ENCODE measurements at places on chromosomes 4 and X. TPM values are rescaled to one million over a fixed set of nuclear protein-coding genes. Genes with fewer than 3 reads are reported as not detected.

Gene TMEM31
- 1.5 TPM for polyA plus RNA-seq

Gene COL25A1
- 11.6 TPM for polyA plus RNA-seq

Gene TMSB15A
- polyA plus RNA-seq, result 72.1 TPM

Gene SPOCK3
- 15.6 TPM for polyA plus RNA-seq

DNA sequence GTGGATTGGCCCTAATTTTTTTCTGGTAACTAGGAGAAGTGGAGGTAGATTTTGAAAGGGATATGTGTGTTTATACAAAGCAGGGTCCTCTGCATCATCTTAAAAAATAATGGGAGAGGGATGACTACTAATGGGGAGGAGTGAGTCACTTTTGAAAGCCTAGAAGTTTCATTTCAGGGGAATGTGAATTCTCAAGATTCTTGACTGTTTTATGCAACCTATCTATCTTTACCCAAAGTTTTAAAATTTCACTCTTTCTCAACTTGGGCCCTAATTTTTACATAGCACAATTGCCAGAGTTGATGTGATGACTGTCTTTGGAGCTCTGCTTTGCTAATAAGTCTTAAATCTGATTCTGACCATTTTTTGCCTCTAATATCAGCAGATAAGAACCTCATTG lies 445.2 kb downstream of the GRXCR1 start:
- no peak for DNase-seq

GRCh38 chr4:40140196-40140595 lies 56.6 kb upstream of the RHOH start:
- no peak for DNase-seq

DNA sequence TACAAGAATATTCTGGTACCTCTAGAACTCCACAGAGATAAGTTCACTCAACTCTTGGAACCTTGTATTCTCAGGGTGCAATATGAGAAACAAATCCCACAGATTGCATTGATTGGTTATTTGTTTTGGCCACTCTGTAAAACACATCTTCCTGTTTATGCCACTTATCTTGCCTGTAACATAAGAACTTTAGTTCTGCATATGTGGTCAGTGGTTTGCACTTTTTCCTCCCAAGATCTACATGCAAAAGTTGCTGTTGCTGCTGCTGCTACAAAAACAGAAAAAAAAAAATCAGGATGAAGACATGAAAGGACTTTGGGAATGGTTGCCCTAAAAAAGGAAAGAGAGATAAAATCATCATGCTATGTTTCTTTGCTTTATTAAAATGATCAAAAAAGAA lies 9.6 kb downstream of the ODAPH start:
- no peak for DNase-seq

- DNase-seq, result no peak
Measured at GRCh38 chrX:48492293-48492910, 16.4 kb upstream of the PORCN start.

DNA sequence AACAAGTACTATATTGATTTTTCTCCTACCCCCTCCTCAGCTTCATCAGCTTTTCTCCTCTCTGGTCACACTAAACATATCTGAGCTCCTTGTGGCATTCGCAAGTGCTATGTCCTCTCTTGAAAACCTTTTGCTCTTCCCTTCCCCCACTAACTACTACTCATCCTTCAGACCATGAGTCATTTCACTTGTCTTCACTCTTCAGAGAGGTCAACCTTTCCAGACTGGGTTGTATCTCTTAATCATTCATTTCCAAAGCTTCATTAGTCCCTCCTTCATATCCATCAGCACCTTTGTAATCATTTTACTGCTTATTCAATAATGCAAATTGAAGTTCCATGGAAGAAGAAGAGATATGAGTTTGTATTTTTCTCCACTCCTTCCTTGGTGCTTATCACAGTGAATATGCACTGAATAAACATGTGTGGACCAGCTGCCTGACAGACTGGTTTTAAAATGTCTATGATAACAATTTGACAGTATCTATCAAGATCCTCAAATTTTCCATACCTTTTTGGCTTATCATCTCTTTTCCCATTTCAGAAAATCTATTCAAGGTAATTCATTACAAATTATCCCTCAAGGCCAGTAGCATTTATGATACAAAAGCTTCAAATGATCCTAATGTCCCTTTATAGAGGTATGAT lies 28.4 kb downstream of the DDX60L start:
- no peak for DNase-seq

- no peak for DNase-seq
Measured at GRCh38 chr4:77007358-77008230, 58.0 kb downstream of the SEPTIN11 start.

Gene PNMA3
- polyA plus RNA-seq, result 27.8 TPM

- DNase-seq, result no peak
Measured at GRCh38 chr4:19735012-19735411, 516.7 kb upstream of the SLIT2 start.

- DNase-seq, result no peak
Measured at GRCh38 chr4:153962311-153963039, 173.6 kb upstream of the SFRP2 start.

All from right renal cortex interstitium (tissue), 3 donors.